ENCODE measurements at places on chromosomes 16 and 17. TPM values are rescaled to one million over a fixed set of nuclear protein-coding genes. Genes with fewer than 3 reads are reported as not detected.
A peak's percentile ranks its signal among the peaks of the same experiment; 100 is the strongest.

DNA sequence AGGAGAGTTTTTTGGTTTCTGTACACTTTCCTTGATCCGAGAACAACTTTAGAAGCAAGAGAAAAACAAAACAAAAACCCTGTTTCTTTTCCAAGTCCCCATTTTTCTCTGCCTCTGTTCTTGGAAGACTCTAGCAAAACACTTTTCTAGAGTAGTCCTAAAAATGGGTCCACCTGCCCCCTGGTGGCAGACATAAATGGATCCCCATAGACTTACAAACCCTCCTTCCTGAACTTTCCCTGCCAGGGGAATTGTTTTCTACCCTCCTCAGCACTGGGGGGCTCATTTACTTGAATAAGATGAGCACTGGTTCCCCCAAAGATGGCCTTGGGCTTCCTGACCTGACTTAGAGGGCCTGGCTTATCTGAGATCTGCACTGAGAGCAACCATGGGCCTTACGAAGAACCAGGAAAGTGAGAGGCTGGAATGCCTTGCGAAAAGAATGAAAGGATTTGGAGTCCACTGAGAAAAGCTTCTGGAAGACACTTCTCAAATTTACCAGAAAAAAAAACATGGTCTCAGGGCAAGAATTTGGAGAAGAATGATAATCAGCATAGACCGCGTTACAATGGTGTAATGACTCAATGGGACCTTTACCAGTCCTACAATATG lies 48.0 kb upstream of the CDYL2 start:
- no peak overlapping the region for H3K27ac ChIP-seq
- no peaks in the 10 kb centered on the region for H3K36me3 ChIP-seq
- DNase-seq, result no peak

The FOXJ1 gene
- polyA plus RNA-seq, result 0.75 TPM

The CFAP97D1 gene
- polyA plus RNA-seq, result 0.11 TPM

The ZFHX3 gene
- polyA plus RNA-seq, result 1.9 TPM

GRCh38 chr16:30895627-30896260 lies 670 bp upstream of the CTF1 start:
- peaks cover 40% of the 10 kb centered on the region for H3K4me1 ChIP-seq
- H3K4me3 ChIP-seq, result no peak overlapping the region
- no peak for DNase-seq

The WDR45B gene
- polyA plus RNA-seq, result 67.0 TPM

The CD19 gene
- polyA plus RNA-seq, result 16.9 TPM

The ORMDL3 gene
- 67.6 TPM for polyA plus RNA-seq

GRCh38 chr16:88289968-88290401 lies 92.8 kb upstream of the ZNF469 start:
- H3K4me1 ChIP-seq, result no peaks in the 10 kb centered on the region
- no peak for DNase-seq
- H3K27ac ChIP-seq, result no peak overlapping the region
- no peaks in the 10 kb centered on the region for H3K36me3 ChIP-seq

GRCh38 chr16:67244387-67245185 lies 2.7 kb downstream of the FHOD1 start:
- DNase-seq, result peak; percentile 40
- peaks cover 20% of the 10 kb centered on the region for H3K4me1 ChIP-seq
- peak overlapping the region; percentile 50 for H3K27ac ChIP-seq
- H3K36me3 ChIP-seq, result no peaks in the 10 kb centered on the region

DNA sequence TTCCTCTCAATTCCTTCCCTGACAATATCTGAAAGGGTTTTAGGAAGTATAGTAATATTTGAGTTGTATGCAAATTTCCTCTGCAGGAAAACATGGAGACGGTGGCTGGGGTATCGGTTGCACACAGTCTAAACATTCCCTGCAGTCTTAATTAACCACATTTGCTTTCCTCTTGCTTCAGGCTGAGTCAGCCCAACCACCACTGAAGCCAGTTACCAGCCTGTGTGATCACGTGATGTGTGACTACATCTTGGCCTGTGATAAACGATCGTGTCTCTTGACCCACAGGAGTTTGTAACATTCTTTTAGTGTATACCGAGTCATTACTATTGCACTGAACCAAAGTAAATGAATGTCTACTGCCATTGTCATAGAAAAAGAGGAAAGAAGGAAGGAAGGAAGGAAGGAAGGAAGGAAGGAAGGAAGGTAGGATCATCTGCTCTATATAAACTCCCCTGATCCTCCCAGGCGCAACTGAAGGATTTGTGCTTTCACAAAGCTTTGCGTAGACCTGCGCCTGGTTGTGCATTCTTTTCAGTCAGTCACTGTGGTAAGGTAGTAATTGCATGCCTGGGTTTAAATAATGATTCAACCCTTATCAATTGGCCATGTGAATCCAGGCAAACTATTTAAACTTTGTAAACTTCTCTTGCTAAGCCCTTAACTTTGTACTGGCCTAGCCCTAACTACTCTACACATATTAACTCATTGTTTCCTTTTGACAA lies 280.6 kb upstream of the SALL1 start:
- H3K4me3 ChIP-seq, result no peak overlapping the region
- H3K4me1 ChIP-seq, result no peaks in the 10 kb centered on the region
- H3K27me3 ChIP-seq, result no peaks in the 10 kb centered on the region
- H3K27ac ChIP-seq, result no peak overlapping the region

- H3K27ac ChIP-seq, result peak overlapping the region; percentile 97
Measured at GRCh38 chr16:88793251-88793954, 8.4 kb upstream of the PIEZO1 start.

The RNF135 gene
- 19.2 TPM for polyA plus RNA-seq

- peaks cover 6% of the 10 kb centered on the region for H3K4me1 ChIP-seq
- no peak for DNase-seq
- no peaks in the 10 kb centered on the region for H3K27me3 ChIP-seq
- peaks cover 10% of the 10 kb centered on the region for H3K36me3 ChIP-seq
- H3K27ac ChIP-seq, result no peak overlapping the region
- no peak overlapping the region for H3K4me3 ChIP-seq
Measured at GRCh38 chr16:84043486-84044117, 1.0 kb upstream of the SLC38A8 start.

DNA sequence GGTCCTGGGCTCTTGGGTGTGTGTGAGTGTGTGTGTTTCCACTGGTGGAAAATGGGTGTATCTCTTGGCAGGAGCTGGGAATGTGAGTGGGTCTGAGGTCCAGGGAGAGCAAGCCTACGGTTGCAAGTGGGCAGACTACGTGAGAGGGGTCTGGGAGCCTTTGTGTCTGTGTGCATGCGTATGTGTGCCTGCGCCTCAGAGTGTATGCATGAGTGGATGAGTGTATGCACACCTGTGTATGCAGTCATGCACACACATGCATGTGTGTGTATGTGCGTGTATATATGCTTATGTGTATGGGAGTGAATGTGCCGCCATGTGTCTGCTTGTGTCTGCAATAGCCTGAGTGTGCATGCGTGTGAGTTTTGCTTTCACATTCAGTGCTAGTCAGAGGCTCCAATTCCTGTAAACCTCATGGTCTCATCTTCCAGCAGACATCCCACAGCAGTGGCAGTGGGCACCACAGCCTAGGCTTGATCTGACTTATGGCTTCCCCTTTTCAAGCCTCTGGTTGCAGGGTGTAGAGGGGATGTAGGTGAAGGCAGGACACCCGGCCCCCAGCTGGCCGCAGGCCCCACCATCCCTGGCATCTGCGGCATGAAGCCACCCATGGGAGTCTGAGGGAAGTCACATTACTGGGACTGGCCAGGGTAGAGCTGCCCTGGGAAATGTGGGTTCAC lies 19.7 kb upstream of the RMI2 start:
- no peaks in the 10 kb centered on the region for H3K27me3 ChIP-seq
- no peaks in the 10 kb centered on the region for H3K36me3 ChIP-seq
- H3K4me3 ChIP-seq, result no peak overlapping the region
- peak overlapping the region; percentile 15 for H3K27ac ChIP-seq
- DNase-seq, result no peak

GRCh38 chr17:17935321-17936271 lies 36.6 kb downstream of the TOM1L2 start:
- H3K4me1 ChIP-seq, result peaks cover 12% of the 10 kb centered on the region
- H3K27me3 ChIP-seq, result no peaks in the 10 kb centered on the region
- H3K36me3 ChIP-seq, result no peaks in the 10 kb centered on the region
- DNase-seq, result no peak

DNA sequence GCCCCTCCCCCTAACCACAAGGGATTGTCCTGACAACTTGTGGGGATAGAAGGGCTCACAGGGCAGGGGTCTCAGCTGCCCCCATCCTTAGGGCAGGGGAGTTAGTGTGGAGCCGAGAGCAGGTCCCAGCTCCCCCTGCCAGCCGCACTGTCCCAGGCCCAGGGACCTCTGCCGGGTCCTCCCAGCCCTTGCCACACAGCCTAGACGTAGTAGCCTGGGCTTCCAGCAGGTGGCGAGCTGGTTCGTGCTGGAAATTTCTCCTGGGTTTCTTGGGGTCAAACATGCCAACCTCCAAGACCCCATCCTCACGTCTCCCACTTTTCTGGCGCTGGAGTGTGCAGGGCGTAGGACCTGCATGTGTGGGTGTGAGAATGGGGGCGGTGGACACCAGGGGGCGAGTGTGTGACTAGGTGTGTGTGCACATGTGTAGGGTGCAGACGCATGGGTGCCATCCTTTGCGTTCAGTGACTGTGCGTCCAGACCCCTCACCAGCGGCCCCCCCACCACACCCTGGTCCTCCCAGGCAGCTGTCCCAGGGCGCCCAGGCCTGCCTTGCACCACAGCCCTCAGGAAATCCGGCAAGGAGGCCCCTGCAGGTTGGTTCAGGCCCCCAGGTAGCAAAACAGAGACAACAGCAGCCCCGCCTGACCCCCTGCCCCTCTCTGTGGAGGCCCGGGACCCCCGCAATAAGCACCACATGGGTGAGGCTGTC lies 29.5 kb downstream of the SBK1 start:
- H3K4me3 ChIP-seq, result no peak overlapping the region
- peaks cover 5% of the 10 kb centered on the region for H3K4me1 ChIP-seq
- H3K36me3 ChIP-seq, result peaks cover 37% of the 10 kb centered on the region

DNA sequence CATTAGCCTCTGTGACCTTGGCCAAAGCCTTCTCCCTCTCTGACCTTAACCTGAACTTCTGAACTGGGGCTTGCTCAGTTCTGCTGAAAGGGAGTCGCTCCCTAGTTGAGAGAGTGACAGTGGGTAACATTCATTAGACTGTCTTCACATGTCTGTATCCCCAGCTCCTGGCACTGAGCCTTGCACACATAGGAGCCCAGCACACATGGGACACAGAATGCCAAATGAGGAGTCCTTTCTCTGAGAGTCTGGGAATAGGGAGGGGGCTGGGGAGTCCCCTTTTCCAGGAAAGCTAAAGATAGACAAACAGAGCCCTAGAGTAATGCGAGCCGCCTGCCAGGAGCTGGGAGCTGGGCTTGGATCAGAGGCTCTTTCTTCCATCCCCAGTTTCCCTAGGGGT lies 2.5 kb downstream of the TAC4 start:
- peaks cover 16% of the 10 kb centered on the region for H3K27me3 ChIP-seq
- H3K4me1 ChIP-seq, result no peaks in the 10 kb centered on the region
- DNase-seq, result no peak
- H3K36me3 ChIP-seq, result peaks cover 2% of the 10 kb centered on the region
- no peak overlapping the region for H3K27ac ChIP-seq

GRCh38 chr16:35506018-35506897 lies 2046.8 kb downstream of the TP53TG3F start:
- DNase-seq, result no peak
- no peak overlapping the region for H3K27ac ChIP-seq
- no peak overlapping the region for H3K4me3 ChIP-seq
- H3K36me3 ChIP-seq, result no peaks in the 10 kb centered on the region
- H3K4me1 ChIP-seq, result no peaks in the 10 kb centered on the region

- H3K36me3 ChIP-seq, result peaks cover 4% of the 10 kb centered on the region
- H3K4me1 ChIP-seq, result peaks cover 77% of the 10 kb centered on the region
- H3K27ac ChIP-seq, result peak overlapping the region; percentile 17
- no peak for DNase-seq
- no peak overlapping the region for H3K4me3 ChIP-seq
- no peaks in the 10 kb centered on the region for H3K27me3 ChIP-seq
Measured at GRCh38 chr16:89485701-89486246, 4.6 kb downstream of the ANKRD11 start.

DNA sequence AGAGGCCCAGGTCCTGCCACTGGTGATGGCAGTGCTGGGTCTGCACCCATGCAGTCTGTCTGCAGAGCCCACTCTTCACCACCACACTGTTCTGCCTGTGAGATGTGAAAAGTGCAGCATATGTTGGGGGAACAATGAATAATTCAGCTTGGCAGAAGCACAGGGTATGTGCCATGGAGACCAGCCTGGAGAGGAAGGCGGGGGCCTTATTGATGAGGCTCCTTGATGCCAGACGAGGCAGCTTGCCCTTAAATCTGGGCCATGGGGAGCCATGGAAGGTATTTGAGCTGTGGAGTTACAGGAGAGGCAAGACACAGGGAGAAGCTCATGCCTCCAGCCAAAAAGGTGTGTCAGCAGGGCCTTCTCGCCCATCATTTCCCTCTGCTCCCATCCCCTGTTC lies 124.7 kb downstream of the C16orf78 start:
- no peaks in the 10 kb centered on the region for H3K27me3 ChIP-seq
- no peaks in the 10 kb centered on the region for H3K36me3 ChIP-seq
- DNase-seq, result no peak
- H3K4me3 ChIP-seq, result no peak overlapping the region
- H3K4me1 ChIP-seq, result peaks cover 8% of the 10 kb centered on the region

- H3K4me3 ChIP-seq, result no peak overlapping the region
- H3K27me3 ChIP-seq, result no peaks in the 10 kb centered on the region
- DNase-seq, result no peak
- peaks cover 11% of the 10 kb centered on the region for H3K4me1 ChIP-seq
- no peak overlapping the region for H3K27ac ChIP-seq
Measured at GRCh38 chr16:27273670-27274423, 5.3 kb upstream of the NSMCE1 start.

The USP22 gene
- polyA plus RNA-seq, result 52.5 TPM

- H3K27ac ChIP-seq, result no peak overlapping the region
- no peak overlapping the region for H3K4me3 ChIP-seq
- H3K4me1 ChIP-seq, result no peaks in the 10 kb centered on the region
- H3K36me3 ChIP-seq, result no peaks in the 10 kb centered on the region
Measured at GRCh38 chr16:24700549-24701392, 28.7 kb upstream of the TNRC6A start.

DNA sequence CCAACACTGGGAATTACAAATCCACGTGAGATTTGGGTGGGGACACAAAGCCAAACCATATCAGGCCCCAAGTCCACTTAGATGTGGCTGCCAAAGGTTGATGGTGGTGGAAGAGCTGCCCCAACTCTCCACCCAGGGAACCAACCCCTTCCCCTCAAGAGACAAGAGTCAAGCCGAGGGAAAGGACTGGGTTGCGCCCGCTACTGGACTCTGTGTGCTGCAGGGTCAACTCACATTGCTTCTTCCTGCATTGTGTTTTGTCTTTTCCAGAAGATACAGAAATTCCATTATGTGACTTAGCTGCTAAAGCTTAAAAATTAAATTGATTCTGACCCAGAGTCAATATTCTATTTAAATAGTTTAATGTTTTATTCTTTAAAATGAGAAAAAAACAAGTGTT lies 58.5 kb downstream of the ADAMTS18 start:
- no peak for DNase-seq
- H3K27ac ChIP-seq, result no peak overlapping the region
- H3K4me1 ChIP-seq, result no peaks in the 10 kb centered on the region

The VAT1L gene
- polyA plus RNA-seq, result 0.34 TPM

GRCh38 chr16:74817851-74818250 lies 43.2 kb upstream of the FA2H start:
- no peak overlapping the region for H3K4me3 ChIP-seq
- peaks cover 5% of the 10 kb centered on the region for H3K4me1 ChIP-seq
- H3K36me3 ChIP-seq, result no peaks in the 10 kb centered on the region
- no peak overlapping the region for H3K27ac ChIP-seq
- H3K27me3 ChIP-seq, result no peaks in the 10 kb centered on the region
- DNase-seq, result no peak

- peaks cover 34% of the 10 kb centered on the region for H3K4me1 ChIP-seq
- H3K36me3 ChIP-seq, result no peaks in the 10 kb centered on the region
- H3K27me3 ChIP-seq, result no peaks in the 10 kb centered on the region
Measured at GRCh38 chr17:57892820-57893595, 43.2 kb upstream of the MRPS23 start.

- H3K4me3 ChIP-seq, result no peak within 1 kb of the TSS
- no peak within 1 kb of the TSS for H3K27ac ChIP-seq
- no peaks in the 10 kb centered on the region for H3K36me3 ChIP-seq
- peaks cover 4% of the 10 kb centered on the region for H3K4me1 ChIP-seq
Measured at GRCh38 chr16:21663889-21664647, at the start of gene OTOA. Gene OTOA, plus strand, starts transcription at chr16:21663968. Its CDS starts 14,547 bp downstream, at chr16:21678515.

Measured in thymus (tissue), 14 donors.